Fibroblast of lung (primary cell): ENCODE measurements at places on chromosomes 13 and 19.

GRCh38 chr13:30529085-30529834 lies 63.5 kb upstream of the HMGB1 start:
- DNase-seq = peak; percentile 6

GRCh38 chr13:35293579-35294226 lies 182.8 kb downstream of the MAB21L1 start:
- no peak for DNase-seq

GRCh38 chr13:95480131-95480545 lies 72.4 kb upstream of the CLDN10 start:
- DNase-seq = no peak

GRCh38 chr13:93045836-93046235 lies 180.8 kb upstream of the GPC6 start:
- peak; percentile 64 for DNase-seq

DNA sequence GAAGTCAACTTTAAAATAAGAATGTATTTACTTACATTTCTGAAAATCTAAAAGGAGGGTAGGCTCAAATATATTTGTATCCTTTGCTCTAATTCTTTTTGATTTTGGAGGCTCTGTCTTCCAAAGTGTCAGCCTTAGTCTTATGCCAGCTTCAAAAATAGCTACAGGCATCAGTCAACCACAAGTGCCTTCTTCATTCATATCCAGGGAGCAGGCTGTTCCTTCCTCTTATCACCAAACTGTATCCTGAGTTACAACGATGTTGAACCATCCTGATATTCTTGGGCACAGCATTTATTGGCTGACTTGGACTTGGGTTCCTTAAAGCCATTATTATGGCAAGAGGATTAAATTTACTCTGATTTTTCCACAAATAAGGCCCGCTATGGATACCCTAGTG lies 1161.3 kb downstream of the PCDH17 start:
- DNase-seq = no peak

GRCh38 chr13:41456768-41457588 lies at the start of gene RGCC:
TSS of gene RGCC (plus strand) at chr13:41457550. CDS start at chr13:41457708, 158 bp downstream.
- DNase-seq = peak; percentile 57

GRCh38 chr13:50766695-50767094 lies 76.8 kb downstream of the DLEU7 start:
- no peak for DNase-seq

GRCh38 chr19:28429356-28429755 lies 783.6 kb downstream of the UQCRFS1 start:
- DNase-seq = no peak

DNA sequence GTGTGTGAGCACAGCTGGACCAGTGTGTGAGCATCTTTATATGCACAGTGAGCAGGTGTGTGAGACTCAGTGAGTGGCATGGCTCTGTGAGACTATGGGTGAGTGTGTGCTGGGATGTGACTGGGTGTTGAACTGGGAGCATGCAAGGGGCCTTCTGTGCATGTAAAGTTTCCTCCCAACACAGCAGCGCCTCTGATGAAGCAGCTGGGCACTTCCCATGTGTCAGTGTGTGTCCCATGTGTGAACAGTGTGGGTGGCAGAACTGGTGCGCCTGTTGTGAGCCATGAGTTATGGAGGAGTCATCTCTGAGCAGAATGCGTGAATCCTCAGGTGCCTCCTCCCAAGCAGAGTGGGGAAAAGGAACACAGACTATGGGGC lies 24.1 kb downstream of the LGALS16 start:
- DNase-seq = no peak

- DNase-seq = no peak
Measured at GRCh38 chr19:13926715-13927114, 11.5 kb downstream of the PODNL1 start.

DNA sequence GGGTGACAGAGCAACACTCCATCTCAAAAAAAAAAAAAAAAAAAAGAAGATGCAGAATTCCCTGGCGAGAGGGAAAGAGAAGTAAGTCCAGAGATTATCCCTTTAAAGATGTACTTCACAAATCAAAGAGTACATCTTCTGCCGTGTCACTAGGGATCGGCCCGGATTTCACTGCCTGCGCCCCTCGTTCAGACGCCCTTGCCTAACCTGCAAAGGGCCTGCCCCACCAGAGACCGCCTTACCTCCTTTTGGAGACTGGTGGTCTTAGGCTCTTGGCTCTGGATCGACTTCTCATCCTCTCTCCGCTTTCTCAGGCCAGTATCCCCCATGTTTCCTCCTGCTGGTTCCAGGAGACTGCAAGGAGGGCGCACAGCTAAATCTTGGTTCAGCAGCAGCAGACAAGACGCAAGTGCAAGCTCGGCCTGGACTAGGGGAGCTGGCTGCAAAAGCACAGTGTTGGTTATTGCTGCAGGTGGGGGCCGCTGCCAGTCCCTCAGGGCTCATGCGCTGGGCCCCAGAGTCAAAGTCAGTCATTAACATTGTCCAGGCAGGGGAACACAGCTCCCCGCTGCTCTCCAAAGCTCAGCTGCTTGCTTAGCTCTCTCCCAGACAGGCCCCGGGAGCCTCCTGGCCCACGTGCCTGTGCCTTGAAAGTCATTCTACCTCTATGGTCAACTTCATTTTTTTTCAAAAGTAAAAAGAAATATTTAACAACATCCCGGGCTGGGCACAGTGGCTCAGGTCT lies 1.2 kb downstream of the SLC7A9 start:
- no peak for DNase-seq

DNA sequence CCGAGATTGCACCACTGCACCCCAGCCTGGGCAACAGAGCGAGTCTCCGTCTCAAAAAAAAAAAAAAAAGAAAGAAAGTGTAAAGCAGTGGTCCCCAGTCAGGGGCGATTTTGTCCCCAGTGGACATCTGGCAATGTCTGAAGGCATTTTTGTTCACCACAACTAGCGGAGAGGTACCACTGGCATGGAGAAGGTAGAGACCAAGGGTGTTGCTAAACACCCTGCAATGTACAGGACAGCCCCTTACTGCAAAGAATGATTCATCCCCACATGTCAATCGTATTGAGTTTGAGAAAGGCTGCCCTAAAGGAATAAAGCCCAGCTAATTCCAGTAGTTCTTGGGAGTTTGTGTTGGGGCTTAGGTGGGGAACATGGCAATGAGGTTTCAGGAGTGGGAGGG lies 38.7 kb downstream of the CYP4F2 start:
- no peak for DNase-seq

GRCh38 chr19:517721-518597 lies 10.7 kb downstream of the TPGS1 start:
- no peak for DNase-seq

DNA sequence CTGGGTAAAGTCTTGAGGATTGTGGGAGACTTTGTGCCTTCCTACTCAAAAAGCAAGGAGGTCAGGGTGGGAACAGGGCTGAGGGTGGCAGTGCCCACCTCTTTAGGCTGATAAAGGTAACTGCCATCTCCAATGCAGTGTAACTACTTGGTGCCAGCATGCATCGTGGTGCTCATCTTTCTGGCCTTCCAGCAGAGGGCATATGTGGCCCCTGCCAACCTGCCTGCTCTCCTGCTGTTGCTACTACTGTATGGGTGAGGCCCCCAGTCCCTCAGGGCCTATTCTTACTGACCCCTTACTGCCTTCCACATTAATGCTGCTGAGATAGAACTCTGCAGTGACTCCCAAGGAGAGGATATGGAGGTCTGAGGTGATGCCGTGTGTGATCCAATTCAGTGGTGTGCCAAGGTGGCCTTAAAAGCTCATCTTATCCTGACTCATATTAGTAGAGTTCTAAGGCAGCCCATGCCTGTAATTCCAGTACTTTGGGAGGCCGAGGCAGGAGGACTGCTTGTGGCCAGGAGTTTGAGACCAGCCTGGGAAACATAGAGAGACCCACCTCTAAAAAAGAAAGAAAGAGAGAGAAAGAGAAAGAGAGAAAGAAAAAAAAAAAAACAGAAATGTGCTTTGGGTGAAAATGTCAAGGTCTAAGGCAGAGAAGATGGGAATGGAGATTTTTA lies 9.7 kb upstream of the ARHGAP45 start:
- peak; percentile 80 for DNase-seq

DNA sequence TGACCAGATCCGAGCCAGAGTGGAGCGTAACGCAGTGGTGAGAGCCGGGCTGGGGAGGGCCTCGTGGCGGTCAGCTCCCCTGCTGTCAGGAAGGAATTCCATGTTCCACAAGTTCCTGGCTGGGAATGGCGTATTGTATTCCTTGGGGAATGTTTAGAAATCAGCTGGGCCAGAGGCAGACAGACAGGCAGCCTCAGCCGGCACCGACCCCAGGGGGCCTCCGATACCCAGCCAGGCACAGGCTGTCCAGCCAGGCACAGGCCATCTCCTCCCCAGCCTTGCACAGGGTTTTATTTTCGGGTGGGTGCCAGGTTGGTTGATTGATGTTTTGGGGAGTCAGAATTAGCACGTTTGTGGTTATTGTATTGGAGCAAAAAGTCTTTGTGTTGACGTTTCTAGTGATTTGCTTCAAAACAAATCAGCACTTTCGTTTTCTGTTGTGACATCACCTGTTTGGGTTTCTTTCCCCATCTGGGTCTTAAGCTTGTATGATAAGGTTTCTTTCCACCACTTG lies 126.6 kb upstream of the MCF2L start:
- DNase-seq = peak; percentile 33

GRCh38 chr13:91948736-91949135 lies 550.3 kb downstream of the GPC5 start:
- DNase-seq = no peak

- DNase-seq = peak; percentile 31
Measured at GRCh38 chr19:46919324-46919723, 58.5 kb downstream of the ARHGAP35 start.

- peak; percentile 41 for DNase-seq
Measured at GRCh38 chr13:49098771-49099512, 121.2 kb upstream of the MLNR start.

DNA sequence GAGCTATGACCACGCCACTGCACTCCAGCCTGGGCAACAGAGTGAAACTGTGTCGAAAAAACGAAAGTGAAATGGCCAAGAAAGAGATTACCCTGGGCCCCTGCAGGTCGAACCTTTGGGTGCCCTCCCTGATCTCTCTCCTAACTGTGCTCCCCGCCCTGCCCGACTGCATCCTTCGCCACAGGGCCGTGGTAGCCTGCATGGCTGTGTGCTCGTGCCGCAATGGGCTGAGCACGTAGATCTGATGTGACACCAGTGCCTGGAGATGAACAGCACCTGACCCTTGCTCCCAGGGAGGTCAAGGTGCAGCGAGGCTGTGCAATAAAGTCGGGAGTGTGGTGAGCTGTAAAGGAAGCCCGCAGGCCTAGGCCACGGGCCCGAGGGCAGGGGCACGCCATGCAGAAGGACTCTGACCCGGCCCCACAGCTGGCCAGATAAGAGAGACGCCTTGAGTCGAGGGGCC lies 60.2 kb downstream of the PEX11G start:
- DNase-seq = no peak

- no peak for DNase-seq
Measured at GRCh38 chr19:51210191-51210784, 14.6 kb upstream of the CD33 start.

GRCh38 chr13:101979825-101980224 lies 422.0 kb downstream of the FGF14 start:
- no peak for DNase-seq

DNA sequence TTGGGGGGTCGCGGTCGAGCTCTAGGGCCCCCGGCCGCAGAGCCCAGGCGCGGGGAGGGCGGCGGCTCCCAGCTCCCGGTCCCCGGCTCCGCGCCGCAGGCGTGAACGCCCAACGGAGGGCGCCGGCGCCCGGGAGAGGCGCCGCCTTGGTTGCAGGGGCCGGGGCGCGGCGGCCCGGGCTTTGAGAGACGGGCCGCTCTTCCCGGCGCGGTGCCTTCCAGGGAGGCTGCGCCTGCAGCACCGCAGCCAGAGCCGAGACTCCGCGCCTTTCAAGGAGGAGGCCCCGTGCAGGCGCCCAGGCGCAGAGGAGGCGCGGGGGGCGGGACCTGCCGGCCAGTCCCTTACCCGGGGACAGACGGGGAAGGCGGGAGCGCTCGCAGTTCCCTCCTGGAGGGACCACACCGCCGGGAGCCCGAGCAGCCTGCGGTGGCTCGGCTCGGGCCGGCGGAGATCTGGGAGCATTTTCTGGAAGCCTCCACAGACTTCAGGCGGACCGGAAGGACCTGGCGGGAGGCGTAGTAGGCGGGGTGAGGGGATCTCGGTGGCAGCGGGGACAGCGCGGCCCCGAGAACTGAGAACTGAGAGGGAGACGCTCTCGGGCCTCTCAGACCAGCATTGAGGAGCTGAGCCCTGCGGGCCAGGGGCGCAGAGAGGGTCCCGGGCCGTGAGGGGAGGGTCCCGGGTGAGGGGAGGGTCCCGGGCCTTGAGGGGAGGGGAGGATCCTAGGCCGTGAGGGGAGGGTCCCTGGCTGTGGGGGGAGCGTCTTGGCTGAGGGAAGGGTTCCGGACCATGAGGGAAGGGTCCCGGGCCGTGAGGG lies 25.5 kb upstream of the MCF2L start:
- DNase-seq = peak; percentile 23

DNA sequence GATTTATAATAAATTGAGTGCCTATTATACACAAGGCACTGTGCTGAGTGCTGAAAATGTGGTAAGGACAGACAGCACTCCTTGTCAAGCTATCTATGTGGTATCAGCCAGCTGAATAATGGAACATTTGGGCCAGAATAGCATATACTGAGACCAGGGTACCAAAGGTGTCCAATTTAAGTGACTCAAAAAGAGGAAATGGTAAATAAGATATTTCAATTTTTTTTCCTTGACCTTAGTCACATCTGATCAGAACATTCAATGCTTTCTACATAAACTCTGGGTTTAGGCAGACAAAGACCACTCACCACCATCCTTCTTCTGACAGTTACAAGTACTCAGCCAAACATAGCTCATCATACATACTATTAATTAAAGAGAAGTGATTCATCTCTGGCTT lies 43.2 kb downstream of the RCBTB2 start:
- DNase-seq = no peak

DNA sequence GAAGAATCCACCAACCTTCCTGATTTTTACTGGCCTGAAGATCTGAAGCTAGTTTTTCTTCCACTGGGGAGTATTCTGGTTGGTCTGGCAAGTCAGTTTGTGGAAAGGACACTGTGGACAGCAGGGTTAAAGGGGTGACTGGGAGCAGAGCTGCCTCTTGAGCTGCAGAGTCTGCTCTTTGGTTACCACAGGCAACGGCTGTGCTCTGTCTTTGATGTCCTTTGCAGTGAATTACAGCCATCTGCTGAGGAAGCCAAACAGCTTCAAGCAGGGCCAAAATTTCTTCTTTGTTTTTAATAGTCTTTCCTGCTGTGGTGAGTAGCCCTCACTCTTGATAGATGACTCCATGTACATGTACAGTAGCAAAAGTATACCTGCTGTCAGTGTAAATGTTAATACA lies 75.7 kb downstream of the ZNF100 start:
- DNase-seq = no peak

- DNase-seq = peak; percentile 44
Measured at GRCh38 chr19:4206818-4207484, 22.4 kb upstream of the EBI3 start.

DNA sequence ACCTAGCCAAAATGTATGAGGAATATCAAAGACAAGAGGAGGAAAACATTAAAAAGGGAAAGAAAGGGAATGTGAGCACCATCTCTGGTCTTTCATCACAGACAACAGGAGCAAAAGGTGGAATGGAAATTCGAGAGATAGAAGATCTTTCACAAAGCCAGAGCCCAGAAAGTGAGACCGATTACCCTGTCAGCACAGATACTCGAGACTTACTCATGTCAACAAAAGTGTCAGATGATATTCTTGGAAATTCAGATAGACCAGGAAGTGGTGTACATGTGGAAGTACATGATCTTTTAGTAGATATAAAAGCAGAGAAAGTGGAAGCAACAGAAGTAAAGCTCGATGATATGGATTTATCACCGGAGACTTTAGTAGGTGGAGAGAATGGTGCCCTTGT lies 217.0 kb downstream of the NBEA start:
- no peak for DNase-seq

- DNase-seq = no peak
Measured at GRCh38 chr19:18445262-18445948, 7.5 kb upstream of the ISYNA1 start.
